ENCODE measurements at places on chromosomes 2 and 18.

- peak; percentile 68 for DNase-seq
These were observed 49.2 kb upstream of the UGP2 start for GRCh38 chr2:63792530-63792929.

DNA sequence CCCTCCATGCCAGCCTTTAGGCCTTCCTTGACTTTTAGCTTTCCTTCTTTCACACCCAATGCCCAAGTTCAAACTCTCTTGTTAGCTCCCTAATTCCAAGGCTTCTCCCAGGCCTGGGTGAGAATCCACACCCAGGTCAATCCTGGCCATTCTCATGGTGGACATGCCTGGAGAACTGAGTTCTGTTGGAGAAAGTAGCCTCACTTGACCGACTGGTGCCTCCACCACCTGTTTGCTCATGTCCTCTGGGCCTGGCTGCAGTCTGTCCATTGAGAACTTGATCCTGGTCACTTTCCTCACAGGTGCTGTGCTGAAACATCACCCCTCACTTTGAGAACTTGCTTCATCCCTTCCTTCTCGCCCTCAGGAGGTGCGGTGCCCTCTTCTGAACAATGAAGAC lies 189.1 kb upstream of the TWIST2 start:
- no peak for DNase-seq

GRCh38 chr2:154952346-154952980 lies 254.0 kb downstream of the KCNJ3 start:
- DNase-seq: no peak

DNA sequence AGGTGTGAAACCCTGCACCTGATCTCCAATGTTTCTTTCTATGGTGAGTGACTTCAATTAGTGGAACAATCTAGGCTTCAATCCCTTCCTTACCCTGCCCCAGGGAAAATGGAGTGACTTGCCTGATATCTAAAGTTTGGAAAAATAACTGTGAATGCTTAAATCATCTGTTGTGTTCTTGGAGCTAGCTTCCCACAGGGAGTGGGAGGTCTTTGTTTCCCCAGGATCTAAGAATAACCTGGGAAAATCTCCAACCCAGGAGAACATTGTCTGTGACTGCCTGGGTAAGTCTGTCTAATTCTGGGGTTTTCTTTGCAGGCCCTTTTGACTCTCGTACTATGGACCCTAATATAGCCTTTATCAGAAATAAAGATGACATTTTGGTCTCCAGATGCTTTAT lies 13.6 kb upstream of the LDAH start:
- DNase-seq: no peak

DNA sequence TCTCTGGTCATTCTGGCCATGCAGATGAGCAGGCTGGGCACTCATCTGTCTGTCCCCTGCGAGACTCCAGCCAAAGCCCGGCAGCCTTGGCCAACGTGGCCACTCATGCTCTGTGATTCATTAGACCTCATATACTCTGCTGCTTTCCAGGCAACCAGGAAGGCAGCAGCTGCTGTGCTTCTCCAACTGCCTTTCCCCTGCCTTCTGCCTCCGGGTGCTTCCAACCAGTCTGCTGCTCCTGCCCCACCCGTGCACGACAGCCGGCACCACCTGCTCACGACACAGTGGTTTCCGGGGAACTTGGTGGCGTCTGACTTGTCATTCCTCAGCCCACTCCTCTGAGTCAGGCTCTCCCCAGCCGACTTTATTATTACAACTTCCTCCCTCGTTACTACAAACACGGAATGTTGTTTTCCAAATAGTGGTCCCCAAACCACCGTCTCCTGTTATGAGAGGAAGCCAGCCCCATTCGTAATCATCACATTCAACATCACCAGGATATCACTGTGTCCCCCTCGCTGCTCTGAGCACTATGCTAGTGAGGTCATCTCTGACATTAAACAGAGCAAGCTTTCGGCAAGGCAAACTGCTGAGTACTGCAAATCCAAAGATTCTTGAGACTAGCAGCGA lies 392.4 kb downstream of the ALK start:
- peak; percentile 63 for DNase-seq

DNA sequence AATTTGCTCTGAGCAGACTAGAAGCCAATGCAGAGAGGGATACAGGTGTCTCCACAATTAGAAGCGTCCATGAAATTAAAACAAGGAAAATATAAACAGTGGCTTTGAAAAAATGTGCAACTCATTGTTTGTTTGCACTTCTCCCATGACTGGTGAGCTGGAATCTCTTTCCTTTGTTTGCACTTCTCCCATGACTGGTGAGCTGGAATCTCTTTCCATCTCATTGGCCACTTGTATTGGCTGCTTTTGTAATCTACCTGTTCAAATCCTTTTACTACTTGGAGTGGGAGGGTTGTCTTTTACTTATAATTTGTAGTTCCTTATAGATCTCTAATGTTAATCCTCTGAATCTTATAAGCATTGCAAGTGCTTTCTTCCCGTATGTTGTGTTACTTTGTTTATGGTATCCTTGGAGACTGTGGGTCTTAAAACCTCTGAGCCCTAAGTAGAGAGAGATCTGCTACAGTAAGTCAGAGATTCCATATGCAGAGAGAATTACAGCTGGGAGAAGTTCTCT lies 94.1 kb downstream of the RTN4 start:
- no peak for DNase-seq

- no peak for DNase-seq
These were observed 153.7 kb upstream of the VRK2 start for GRCh38 chr2:57892920-57893319.

DNA sequence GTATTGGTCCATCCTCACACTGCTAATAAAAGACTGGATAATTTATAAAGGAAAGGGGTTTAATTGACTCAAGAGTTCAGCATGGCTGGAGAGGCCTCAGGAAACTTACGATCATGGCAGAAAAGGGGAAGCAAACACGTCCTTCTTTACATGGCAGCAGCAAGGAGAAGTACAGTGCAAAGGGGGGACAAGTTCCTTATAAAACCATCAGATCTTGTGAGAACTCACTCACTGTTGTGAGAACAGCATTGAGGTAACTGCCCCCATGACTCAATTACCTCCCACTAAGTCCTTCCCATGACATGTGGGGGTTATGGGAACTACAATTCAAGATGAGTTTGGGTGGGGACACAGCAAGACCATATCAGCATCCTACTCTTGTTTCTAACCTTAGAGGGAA lies 37.0 kb downstream of the SP100 start:
- DNase-seq: no peak

DNA sequence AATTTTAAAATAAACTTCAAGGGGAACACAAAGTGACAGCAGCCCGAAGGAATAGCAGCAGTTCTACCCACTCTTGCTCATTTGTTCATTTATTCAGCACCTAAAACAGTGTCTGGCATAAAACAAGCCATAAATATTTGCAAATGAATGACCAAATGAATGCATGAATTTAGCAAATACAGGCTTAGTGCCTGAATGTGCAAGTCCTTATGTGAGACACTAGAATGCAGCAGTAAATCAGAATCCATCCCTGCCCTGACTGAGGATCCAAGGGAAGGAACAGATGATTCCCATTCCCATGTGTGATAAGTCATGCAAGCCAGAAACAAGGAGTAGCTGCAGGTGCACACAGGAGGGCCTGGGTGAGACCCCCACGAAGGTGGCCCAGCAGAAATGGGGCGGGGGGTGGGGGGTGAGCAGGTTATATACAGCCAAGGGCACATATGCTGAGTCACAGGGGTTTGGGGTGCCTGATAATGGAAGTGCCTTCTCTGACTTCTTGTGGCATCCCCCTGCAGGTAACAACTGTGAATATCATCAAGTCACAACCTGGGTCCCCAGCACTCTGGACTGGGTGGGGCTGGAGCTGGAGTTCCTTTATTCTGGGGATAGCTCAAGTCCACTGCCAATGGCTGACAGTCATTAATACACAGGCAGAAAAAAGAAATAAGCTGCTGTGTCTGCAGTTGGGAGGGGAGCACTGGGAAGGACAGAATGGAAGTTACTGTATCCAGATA lies 311.9 kb downstream of the TXNL1 start:
- no peak for DNase-seq

GRCh38 chr2:101563849-101564248 lies 88.9 kb upstream of the RFX8 start:
- no peak for DNase-seq

DNA sequence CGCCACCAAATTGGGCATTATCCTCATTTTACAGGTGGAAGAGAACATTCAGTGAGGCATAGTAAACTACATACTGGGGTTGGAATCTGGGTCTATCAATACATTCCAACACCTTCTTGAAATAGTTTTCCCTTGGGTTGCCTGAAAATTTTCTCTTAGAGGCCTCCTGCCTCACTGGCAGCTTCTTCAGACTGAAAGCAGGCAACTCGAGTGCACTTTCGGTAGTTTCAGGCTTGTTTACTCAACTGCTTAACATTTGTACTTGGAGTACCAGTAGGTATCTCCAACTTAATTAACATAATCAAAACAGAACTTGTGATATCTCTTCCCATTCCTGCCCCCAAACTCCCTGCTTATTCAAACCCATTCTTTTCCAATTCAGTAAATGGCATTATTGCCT lies 36.2 kb upstream of the C2orf74 start:
- DNase-seq: no peak

- DNase-seq: no peak
These were observed 55.1 kb downstream of the COPS8 start for GRCh38 chr2:237140689-237141285.

DNA sequence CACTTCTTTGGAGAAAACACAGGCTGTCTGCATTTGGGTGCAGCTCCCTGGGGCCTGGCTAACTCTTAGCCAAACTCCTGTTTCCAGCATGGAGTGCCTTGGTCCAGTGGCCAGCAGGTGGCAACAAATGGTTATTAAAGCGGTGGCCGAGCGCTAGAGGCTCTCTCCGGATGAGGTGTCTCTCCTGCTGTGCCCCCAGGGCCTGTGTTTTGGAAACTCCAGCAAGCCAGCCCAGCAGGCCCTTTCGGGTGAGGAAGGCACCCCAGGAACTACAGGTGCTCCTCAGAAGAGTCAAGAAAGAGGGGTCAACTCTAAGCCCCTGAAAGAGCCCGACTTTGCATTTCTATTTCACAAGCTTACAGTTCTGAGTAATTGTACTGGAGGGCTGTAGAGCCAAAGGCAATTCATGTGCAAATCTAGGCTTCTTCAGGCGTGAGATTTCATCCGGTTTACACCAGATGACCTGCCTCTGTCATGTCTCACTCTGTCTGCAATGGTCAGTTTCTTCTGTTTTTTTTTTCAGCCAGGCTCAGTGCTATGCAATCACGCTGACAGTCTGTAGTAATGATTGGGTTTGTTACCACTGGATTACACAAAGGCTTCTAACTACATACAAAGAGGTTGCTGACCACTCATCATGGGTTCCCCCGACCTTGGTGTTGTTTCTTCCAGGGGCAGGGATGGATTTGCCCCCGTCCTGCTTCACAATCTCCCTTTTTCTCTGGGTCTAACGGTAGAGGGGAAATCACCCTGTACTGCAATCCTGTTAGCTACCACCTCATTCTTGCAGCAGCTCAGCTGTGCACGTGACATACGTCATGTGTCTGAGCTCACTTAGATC lies 7.6 kb upstream of the CHRNA1 start:
- DNase-seq: peak; percentile 61

- DNase-seq: no peak
These were observed 468.5 kb upstream of the PIK3C3 start for GRCh38 chr18:41486575-41486974.

DNA sequence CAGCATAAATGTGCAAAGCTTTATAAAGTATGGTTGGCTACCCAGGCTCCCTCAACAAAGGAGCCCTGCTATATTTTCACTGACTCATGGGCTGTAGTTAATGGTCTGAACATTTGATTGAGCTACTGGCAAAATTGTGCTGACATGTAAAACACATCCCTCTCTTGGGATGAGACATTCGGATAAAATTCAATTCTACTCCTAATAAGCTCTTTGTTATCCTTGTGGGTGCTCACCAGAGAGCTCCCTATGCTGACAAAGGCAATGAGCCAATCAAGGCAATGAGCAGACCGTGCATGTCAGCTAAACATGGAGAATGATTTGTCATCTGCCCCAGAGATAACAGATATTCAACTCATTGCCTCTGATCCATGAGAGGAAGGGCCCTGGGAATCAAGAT lies 27.7 kb downstream of the SERPINB8 start:
- peak; percentile 49 for DNase-seq

DNA sequence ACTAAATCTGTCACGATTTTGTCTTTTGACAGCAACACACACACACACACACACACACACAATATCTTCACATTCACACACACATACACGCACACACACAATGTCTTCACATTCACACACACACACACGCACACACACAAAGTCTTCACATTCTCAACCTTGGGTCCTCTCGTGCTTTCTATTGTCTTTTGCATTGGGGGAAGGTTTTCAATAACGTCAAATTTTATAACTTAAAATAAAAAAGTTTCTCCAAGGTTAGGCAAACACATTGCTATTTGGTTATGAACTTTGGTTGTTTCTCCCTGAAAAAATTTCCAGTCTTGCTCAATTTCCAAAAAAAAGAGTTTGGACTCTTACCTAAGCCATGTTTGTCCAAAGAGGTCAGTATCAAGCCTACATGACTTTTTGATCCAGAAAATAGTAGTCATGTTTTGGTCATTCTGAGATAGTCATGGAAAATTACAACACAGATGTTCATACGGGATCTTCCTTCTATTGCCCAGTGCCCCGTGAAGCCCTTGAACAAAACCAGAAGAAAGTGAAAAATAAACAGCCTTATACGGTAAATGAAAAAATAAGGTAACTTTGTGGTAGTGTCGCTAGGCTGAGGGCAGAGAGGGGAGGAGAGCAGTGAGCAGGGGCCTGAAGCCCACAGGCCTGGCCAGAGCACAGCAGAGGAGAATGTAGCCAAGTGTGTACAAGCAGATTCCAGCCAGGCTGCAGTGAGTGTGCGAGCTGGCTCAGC lies 542.8 kb upstream of the ID2 start:
- DNase-seq: peak; percentile 86

GRCh38 chr2:106197878-106198277 lies 3.8 kb upstream of the UXS1 start:
- peak; percentile 78 for DNase-seq

DNA sequence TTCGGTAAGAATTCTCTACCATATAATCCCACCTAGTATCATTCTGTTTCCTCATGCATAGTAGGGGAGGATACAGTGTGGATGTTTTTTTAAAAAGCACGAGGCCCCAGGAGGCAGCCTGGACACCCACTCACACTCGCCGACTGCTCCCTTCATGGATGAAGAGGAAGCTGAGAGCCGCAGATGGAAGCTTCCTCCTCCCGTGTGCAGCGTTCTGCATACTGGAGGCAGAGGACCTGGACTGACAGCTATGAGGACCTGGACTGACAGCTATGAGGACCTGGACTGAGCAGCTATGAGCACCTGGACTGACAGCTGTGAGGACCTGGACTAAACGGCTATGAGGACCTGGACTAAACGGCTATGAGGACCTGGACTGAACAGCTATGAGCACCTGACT lies 234.4 kb downstream of the NDUFA10 start:
- DNase-seq: no peak

DNA sequence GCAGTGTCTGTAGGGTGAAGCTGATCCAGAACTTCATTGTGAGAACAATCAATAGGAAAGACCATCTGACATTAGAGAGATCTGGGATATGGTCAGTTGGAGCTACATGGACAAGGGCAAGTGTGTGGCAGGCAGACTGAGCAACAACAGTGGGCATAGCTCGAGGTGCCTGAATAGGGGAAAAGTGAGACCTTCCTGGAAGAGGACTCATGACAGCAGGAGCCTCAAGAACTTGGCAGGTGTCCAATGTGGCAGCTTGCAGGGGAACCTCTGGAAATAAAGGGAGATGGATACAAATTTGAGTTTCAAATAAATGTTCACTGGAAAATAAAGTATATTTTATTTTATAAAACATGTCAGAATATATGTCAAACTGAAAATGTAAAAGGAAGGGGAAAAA lies 117.9 kb downstream of the TANC1 start:
- no peak for DNase-seq
